Cardiac fibroblast (primary cell): ENCODE measurements at places on chromosomes 11 and 22.

DNA sequence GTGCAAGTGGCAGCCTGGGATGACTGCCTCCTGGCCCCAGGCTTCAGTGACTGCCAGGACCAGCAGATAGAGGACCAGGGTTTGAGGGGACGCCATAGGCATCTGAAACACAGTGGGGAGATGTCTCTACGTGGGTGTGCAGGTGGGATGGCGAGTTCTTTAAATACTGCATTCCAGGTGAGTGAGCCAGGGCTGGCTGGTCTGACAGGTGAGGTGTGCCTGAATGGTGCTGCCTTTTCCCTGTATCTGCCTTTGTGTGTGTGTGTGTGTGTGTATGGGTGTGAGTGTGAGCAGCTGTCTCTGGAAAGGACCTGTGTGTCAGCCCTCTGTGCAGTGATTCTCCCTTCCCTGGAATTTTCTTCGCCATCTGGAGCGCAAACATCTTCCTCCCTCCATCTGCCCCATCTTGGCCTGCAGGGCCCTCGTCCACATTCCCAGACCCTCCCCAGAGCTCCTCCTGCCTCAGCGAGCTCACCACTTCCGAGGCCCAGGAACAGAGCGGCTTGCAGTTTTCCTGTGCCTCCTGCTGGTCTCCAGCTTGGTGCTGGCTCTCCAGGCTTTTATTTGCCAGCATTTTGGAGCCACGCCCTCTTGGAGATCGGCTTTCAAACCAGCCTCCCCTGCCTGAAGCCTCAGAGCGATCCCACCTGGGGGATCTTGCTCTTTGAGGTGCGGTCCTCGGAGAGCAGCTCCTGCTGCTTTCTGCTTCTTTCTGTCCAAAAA lies at the start of gene GPHA2:
Gene GPHA2, minus strand, starts transcription at position 535 of the 723 bp plus-strand sequence. Its CDS starts 433 bp downstream, at position 102.
- peak; percentile 36 for DNase-seq

- no peak for DNase-seq
Observed at GRCh38 chr22:44890416-44891292, 119.2 kb downstream of the PHF21B start.

DNA sequence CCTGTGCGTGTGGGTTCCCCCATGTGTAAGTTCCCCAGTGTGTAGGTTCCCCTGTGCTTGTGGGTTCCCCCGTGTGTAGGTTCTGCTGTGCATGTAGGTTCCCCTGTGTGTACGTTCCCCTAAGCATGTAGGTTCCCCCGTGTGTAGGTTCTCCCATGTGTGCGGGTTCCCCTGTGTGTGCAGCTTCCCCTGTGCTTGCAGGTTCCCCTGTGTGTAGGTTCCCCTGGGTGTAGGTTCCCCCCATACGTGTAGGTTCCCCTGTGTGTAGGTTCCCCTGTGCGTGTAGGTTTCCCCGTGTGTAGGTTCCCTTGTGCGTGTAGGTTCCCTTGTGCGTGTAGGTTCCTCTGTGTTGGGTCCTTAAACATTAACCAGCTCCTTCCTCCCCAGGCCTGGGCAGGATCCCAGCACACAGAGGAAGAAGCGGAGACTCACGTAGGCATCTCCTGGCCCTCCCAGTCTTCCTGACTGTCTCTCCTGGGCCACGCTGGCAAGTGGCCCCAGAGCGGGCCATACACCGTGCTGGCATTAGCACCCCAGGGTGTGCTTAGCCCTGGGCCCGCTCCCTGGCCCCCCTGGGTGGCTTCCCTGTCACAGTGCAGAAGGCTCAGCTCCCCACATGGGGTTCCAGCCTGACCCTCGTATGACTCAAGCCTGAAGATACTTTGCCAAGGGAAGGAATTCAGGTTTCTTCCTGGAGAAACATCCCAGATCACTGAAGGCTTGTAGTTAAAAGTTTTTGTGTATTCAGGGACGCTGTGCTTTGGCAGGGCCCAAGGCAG lies 2.8 kb upstream of the GRAMD4 start:
- DNase-seq = no peak

GRCh38 chr11:130077671-130078070 lies 8.0 kb downstream of the APLP2 start:
- DNase-seq = no peak

GRCh38 chr11:119157063-119157462 lies 8.2 kb downstream of the ABCG4 start:
- no peak for DNase-seq

GRCh38 chr22:46351767-46352166 lies 16.3 kb downstream of the TRMU start:
- DNase-seq = no peak

- no peak for DNase-seq
Observed at GRCh38 chr11:111591187-111591960, 10.9 kb upstream of the SIK2 start.

DNA sequence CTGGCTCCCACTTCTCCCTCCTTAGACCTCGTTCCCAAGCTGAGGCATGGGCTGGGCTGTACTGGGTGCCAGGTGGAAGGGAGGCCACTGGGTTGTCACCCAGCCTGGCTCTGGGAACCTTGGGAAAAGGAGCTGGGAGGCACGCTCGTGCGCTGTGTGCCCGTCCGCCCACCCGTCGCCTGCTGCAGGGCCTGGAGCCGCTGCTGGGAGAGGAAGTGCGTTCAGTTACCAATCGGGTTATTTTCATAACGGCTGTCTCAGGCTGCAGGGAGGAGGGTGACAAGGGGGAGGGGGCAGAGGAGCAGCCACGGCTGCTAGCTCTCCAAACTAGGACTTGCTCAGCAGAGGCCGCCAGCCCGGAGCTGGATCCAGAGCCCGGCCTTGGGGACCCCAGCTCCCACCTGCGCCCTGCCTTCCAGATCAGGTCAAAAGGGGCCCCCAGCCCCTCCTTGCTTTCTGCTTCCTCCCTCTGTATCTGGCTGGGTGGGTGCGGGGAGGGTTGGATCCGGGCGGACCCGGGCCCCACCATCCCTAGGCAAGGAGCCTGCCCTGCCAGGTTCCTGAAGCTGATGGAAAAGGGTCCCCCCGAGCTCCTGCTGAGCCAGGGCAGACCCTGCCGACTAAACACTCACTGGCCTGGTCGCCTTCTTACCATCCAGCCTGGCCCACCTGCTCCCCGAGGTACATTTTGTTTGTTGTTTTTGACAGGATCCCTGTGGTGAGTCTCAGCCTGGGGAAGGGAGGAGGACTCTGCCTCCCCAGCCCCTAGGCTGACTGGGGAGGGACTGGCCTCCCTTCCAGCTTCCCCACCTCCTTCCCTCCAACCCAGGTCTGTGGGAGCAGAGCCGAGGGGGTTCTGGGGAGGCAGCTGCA lies 14.3 kb downstream of the DGKZ start:
- DNase-seq = peak; percentile 55

GRCh38 chr11:99098751-99099150 lies 78.0 kb downstream of the CNTN5 start:
- DNase-seq = no peak

GRCh38 chr22:27723708-27724107 lies 77.8 kb downstream of the MN1 start:
- no peak for DNase-seq
